ENCODE measurements at places on chromosomes 6 and 20.

DNA sequence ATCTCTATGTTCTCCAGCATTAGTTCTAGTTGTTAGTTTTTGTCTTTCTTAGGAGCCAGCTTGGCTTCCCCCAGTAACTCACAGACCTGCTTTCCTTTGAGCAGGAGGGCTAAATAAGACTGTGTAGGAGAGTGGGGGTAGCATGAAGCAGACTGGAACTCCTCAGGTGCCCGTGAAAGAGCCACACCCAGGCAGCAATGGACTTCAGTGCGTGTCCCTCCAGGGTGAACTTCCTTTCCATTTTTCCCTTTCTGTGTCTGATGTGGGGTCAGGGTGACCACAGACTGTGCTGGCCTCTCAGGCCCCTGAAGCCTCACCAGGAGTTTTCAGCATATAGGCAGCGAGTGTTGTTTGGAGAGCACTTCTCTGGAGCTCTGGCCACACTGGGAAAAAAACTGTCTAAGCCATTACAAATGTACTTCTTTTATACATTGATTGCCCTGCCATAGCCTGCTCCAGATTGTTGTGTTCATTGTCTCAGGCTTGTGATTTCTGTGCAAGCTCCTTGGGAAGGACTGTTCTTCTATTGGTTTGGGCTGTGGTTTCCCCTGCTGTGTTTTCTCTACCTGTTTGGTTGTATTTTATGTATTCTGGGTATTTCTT, 55.7 kb downstream of the SH3BGRL2 start:
- DNase-seq: no peak

GRCh38 chr20:47144463-47144862, 212.0 kb downstream of the ZMYND8 start:
- no peak for DNase-seq

- DNase-seq: no peak
Measured at GRCh38 chr6:169393753-169394152, 140.1 kb upstream of the THBS2 start.

DNA sequence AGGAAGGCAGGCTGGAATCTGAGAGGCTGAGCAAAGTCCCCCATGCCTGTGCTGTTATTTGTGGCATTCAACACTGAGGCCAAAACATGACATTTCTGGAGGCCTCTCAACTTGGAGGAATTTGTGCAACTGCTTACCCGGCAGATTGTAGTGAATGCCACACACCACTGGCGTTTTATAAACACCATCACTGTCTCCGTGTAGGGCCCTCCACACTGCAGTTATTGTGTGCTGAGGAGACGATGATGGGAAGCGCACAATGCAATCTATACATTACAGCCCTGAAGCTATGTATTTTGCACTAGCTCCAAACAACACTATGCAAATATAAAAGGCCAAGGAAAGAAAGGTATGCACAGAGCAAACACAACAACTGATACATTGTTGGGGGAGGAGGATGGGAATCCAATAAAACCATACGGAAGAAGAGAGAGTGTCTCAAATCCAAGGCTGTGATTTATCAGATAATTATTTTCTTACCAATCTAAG, 106.5 kb downstream of the SMLR1 start:
- no peak for DNase-seq

DNA sequence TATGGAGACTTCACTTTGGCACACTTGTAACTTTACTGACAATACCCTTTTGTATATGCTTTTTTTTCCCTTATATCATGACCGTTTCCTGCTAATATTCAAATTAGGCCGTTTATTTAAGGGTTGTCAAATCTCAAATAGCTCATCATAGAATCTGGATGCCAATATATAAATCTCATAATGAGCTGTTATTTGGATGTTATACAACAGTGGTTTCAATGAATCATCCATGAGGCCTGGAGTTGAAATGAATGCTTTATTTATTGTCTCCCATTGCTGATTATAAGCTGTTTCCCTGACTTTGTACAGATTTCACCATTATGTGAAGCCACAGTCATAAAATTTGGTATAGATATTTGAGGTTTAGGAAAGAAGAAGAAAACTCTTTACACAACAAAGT, 256.1 kb downstream of the PLCB1 start:
- DNase-seq: no peak

- DNase-seq: no peak
Measured at GRCh38 chr6:132693478-132693877, 20.4 kb downstream of the VNN1 start.

DNA sequence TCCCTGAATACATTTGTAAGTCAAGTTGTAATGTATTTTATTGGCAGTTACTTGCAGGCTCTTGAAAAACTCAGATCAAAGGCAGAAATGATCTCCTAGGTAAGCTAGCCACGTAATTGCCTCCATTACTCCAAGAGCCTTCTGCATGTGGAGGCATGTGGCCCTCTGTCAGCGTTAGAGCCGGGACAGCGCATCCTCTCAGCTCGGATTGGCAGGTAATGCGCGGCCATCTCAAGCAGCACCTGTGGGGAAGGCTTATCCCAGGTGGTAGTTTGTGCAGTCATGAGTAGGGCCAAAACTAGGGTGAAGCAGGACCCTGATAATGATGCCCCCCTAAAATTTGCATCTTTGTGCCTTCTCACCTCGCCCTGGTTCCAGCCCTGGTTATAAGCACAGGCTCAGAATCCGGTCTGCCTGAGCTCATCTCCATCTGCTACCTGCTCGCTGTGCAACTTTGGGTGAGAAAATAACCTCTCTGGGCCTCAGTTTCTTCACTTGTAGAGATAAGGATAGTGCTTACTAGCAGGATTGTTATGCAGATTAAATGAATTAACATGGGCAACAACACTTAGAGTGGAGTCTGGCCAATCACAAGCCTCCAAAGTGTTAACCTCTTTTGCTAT, 157.5 kb upstream of the PMEPA1 start:
- DNase-seq: no peak
